HFF-Myc (cell line): ENCODE measurements at places on chromosomes 4 and X.

GRCh38 chr4:98275145-98275544 is 14.0 kb downstream of the RAP1GDS1 start:
- DNase-seq: no peak

DNA sequence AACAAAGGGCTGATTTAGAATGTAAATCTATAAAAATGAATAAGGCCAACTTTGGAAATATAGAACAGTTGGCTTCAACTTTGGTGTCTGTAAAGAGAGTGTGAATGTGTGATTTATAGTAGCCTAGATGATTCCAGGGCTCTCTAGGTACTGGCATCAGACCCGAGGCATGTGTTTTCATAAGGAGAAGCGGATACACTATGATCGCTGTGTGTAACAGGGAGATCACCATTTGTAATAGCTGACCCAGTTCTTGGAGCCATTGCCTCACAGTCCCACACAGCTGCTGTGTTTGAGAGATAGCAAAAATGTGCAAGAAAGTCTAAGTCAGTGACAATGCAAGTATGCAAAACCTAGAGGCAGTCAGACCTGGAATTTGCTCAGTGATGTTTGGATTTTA is 135.1 kb downstream of the REPS2 start:
- DNase-seq: no peak

- no peak for DNase-seq
Observed at GRCh38 chr4:176413171-176413570, 93.4 kb downstream of the SPCS3 start.

DNA sequence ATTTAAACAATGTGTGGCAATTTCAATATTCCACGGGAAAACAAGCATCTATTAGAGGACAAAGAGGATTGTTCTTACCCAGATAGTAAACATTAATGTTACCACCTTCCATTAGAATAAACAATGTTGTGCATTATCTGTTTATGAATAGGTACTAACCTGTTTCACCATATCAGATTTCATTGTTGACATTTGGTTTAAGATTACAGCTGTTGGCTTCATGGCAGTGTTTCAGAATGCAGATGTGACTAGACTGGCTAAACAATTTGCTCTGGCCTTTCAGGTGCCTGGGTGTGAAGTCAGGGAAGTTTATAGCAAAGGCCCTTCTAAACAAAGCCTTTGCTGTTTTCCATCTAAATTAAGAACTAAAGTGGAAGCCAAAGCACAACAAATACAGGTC is 464.7 kb upstream of the FAM47C start:
- DNase-seq: no peak

- DNase-seq: no peak
Observed at GRCh38 chr4:20987191-20987590, 286.9 kb downstream of the PACRGL start.

DNA sequence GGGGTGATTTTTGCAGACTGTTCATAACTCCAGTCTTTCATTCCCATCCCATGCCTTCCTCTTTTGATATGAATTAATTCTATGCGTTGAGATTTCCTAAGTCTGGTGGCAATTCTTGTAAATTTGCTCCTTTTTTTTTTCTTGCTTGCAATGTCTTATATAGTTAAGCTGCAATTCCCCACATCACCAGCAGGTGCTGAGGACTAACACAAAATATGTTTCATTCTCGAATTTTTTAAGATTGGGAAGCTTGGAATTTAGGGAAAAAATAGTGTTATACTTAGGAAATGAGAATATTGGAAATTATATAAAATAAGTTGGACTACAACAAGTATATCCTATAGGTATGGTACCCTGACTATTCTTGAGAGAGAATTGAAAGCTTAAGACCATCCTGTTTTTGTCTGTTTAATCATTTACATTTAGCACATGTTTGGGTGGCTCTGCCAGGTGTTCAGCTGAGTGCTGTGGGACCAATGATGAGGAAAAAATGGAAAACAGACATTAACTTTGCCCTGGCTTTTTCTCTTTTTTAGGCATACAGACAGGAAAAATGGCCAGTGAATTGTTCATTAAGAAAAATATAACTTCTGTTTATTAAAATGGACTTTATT is 30.2 kb downstream of the AFF2 start:
- no peak for DNase-seq
